Activated CD4-positive, alpha-beta T cell treated with anti-CD3 and anti-CD28 coated beads, Interleukin-2, amount 50 U/mL, for 1 hour (primary cell): ENCODE measurements at places on chromosomes 2 and 18.

DNA sequence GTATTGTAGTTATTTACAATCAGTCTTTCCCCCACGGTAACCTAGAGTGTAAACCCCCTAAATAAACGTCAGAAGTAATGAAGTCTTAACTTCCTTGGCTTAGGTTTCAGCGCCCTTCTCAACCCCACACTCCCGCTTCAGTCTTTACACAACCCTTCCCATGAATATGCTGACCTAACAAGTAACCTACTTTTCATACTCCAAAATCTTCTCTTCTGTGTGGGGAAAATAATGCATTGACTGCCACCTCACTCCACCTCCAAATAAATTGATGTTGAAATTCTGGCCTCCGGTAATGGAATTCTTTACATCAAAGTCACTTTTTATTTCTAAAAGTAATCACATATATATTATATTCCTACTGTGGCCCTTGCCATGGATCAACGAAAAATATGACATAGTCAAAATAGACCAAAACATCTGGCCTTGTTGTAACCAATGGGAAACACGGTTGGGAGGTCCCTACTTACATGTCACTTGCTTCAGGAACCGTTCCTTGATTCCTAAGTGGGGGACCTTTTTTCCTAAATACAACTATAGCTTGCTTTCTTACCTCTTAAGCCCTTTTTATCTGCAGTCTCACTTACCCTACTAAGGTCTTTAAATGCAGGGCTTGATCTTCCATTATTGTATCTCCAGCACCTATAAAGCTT lies 961 bp downstream of the GEN1 start:
- DNase-seq = no peak

GRCh38 chr2:59677158-59677557 lies 876.3 kb downstream of the BCL11A start:
- no peak for DNase-seq

- no peak for DNase-seq
These were observed 7.4 kb upstream of the FZD5 start for GRCh38 chr2:207777124-207777523.

DNA sequence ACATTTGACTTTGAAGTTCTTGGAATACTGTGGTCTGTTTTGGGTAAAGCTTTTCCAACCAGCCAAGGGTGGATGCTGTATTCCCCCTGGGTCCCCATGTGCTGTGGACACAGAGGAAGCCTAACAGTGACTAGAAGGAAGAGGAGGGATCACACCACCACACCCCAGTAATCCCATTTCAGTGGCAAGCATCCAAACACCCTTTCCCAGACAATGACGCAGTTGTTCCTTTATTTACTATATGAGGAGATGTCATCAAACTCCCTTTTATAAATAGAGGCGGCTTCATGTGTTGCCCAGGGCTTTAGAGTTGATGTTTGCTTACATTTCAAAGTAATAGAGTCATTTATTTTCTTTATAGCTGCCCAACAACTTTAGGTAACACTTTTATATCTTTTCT lies 959.4 kb upstream of the GYPC start:
- no peak for DNase-seq
